ENCODE measurements at places on chromosomes 7 and 10.

DNA sequence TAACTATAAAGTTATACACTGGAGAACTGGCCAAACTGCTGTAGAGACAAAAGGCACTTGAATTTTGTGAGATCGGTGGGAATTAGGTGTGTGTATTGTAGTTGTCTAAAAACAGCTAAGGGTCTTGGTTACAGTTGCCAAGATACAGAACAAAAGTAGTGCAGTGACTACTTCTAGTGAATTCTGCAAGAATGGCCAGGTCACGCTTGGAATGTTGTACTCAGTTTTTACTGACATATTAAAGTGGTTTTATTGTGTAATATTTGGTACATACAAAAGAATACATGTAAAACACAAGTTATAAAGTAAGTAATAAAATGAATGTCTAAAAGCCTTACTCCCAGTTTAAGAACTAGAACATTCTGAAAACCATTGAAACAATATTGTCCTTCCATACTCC, 42.4 kb downstream of the PRPF18 start:
- H3K4me1 ChIP-seq = no peaks in the 10 kb centered on the region
- peaks cover 13% of the 10 kb centered on the region for H3K36me3 ChIP-seq
- H3K4me3 ChIP-seq = no peak overlapping the region
- H3K27me3 ChIP-seq = no peaks in the 10 kb centered on the region
- H3K27ac ChIP-seq = no peak overlapping the region
- DNase-seq = no peak

DNA sequence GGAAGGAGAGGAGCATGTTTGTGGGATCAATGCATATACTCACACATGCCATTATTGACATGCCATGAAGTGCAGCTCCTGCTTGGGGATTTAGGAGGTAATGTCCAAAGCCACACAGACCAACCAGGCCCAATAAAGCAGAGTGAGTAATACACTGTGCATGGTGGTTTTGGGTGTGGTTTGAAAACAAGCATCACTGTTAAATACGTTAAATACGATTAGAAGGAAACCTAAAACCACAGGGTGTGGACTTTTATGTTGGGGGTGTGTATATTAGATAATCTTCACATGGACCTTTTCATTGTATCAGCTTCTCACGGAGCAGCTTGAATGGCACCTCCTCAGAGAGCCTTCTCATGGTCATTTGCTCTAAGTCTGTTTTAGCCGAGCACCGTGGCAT, 10.4 kb upstream of the EIF3A start:
- H3K4me1 ChIP-seq = peaks cover 56% of the 10 kb centered on the region
- H3K4me3 ChIP-seq = peak overlapping the region; percentile 56
- no peaks in the 10 kb centered on the region for H3K27me3 ChIP-seq

DNA sequence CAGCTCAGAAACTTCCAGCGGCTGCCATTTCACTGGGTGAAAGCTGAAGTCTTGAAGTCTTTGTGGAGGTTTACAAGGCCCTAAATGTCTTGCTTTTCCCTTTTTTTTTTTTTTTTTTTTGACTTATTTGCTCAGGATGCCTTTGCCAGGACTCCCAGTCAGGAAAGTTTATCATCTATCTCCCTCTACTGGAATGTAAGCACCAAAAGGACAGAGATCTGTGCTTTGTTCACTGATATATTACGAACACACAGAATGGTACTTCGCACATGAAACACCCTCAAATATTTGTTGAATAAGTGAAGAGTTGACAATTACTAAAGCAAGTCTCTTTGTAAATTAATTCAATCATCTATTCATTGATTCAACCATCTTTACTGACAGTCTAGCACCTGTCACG, 23.2 kb downstream of the ABCB4 start:
- no peak overlapping the region for H3K4me3 ChIP-seq
- no peaks in the 10 kb centered on the region for H3K36me3 ChIP-seq
- no peak overlapping the region for H3K27ac ChIP-seq

GRCh38 chr10:80444124-80444523, 10.0 kb upstream of the TSPAN14 start:
- peaks cover 11% of the 10 kb centered on the region for H3K27me3 ChIP-seq
- no peaks in the 10 kb centered on the region for H3K36me3 ChIP-seq
- peaks cover 36% of the 10 kb centered on the region for H3K4me1 ChIP-seq
- no peak overlapping the region for H3K4me3 ChIP-seq
- DNase-seq = no peak

- no peak overlapping the region for H3K4me3 ChIP-seq
- no peak overlapping the region for H3K27ac ChIP-seq
- no peaks in the 10 kb centered on the region for H3K4me1 ChIP-seq
- no peak for DNase-seq
- H3K27me3 ChIP-seq = peaks cover 4% of the 10 kb centered on the region
These were observed 72.6 kb upstream of the NANOS1 start for GRCh38 chr10:118956802-118957442.

DNA sequence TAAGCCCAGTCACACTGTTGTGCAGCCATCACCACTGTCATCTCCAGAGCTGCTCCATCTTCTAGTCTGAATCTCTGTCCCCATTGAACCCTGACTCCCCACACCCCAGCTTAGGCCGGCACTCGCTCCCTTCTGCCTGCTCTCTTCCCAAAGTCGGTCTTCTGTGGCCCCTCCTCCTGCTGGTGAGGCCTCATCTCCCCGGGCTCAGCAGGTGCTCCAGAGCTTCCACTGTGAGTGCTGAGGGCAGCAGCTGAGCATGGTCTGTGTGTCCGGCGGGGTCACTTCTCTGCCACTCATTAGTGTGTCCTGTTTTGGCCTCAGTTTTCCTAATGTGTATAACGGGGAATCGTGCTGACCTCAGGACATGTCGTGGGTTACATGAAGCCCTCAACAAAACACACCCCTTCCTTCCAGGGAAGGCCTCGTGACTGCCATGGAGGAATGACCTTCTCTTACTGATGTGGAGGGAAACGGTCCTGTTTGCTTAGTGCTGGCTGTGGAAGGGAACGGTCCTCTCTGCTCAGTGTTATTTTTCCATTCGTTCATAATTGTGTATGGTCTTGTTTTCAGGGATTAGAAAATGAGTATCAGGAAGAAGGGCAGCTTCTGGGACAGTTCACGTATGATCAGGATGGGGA, 4.3 kb upstream of the GET4 start:
- H3K27ac ChIP-seq = no peak overlapping the region
- DNase-seq = no peak
- no peak overlapping the region for H3K4me3 ChIP-seq
- H3K36me3 ChIP-seq = peaks cover 35% of the 10 kb centered on the region
- H3K4me1 ChIP-seq = peaks cover 18% of the 10 kb centered on the region
- H3K27me3 ChIP-seq = no peaks in the 10 kb centered on the region

DNA sequence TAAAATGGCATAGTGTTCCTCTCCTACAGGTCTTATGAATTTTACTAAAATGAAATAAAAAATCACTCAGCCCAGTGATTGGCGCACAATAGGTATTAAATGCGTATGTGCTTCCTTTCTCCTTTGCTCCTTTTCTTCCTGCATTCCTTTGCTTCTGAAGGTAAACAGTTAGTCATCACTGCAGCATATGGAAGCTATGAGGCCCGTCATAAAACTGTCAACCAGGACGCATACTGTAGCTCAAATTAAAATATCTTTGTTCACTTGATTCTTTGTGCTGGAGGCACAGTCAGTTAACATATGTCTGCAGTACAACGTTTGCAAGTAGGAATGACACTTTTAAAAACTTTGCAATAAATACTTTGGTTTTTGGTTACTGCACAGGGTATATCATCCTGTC, 374.7 kb downstream of the TCERG1L start:
- H3K4me1 ChIP-seq = no peaks in the 10 kb centered on the region
- DNase-seq = no peak
- no peak overlapping the region for H3K27ac ChIP-seq
- H3K27me3 ChIP-seq = peaks cover 2% of the 10 kb centered on the region
- H3K4me3 ChIP-seq = no peak overlapping the region
- no peaks in the 10 kb centered on the region for H3K36me3 ChIP-seq

- H3K27me3 ChIP-seq = peaks cover 10% of the 10 kb centered on the region
- H3K27ac ChIP-seq = no peak overlapping the region
- H3K4me1 ChIP-seq = no peaks in the 10 kb centered on the region
- no peaks in the 10 kb centered on the region for H3K36me3 ChIP-seq
These were observed 109.4 kb downstream of the ELFN1 start for GRCh38 chr7:1779445-1779844.

DNA sequence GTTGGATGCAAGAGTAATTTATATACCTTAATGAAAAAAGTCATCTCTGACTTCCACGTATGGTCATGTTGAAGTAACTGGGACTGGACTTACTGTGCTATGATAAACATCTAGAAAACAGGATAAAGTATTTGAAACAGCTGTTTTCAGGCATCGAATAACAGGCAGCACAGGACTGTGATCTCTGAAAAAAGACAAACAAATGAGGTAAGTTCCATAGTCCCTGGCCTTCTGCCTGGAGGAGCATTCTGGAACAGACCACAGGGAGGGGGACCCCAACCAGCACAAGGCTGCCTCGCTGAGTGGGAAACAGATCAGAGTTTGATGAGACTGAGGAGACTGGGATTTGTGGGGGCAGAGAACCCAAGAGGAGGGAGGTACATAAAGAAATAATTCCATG, 89.1 kb upstream of the HABP2 start:
- no peak for DNase-seq
- peaks cover 28% of the 10 kb centered on the region for H3K27me3 ChIP-seq
- no peaks in the 10 kb centered on the region for H3K4me1 ChIP-seq
- no peak overlapping the region for H3K4me3 ChIP-seq
- H3K36me3 ChIP-seq = no peaks in the 10 kb centered on the region
